Keratinocyte (primary cell): ENCODE measurements at places on chromosomes 2 and 18. TPM values are rescaled to one million over a fixed set of nuclear protein-coding genes. Genes with fewer than 3 reads are reported as not detected.
A peak's percentile ranks its signal among the peaks of the same experiment; 100 is the strongest.

- no peaks in the 10 kb centered on the region for H3K4me1 ChIP-seq
- no peak for DNase-seq
- H3K27ac ChIP-seq, result no peak overlapping the region
- no peak overlapping the region for H3K4me3 ChIP-seq
- no peaks in the 10 kb centered on the region for H3K27me3 ChIP-seq
- no peaks in the 10 kb centered on the region for H3K36me3 ChIP-seq
Measured at GRCh38 chr2:17918789-17919188, 40.3 kb downstream of the KCNS3 start.

DNA sequence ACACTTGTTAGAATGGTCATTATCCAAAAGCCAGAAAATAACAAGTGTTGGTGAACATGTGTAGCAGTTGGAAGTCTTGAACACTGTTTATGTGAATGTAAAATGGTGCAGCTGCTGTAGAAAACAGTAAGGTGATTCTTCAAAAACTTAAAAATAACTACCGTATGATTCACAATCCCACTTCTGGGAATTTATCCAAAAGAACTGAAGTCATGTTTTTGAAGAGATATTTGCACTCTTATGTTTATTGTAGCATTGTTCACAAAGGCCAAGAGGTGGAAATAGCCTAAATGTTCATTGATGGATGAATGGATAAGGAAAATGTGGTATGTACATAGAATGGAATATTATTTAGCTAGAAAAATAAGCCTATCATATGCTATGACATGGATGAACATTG is 6.3 kb upstream of the SPP2 start:
- peak; percentile 45 for DNase-seq
- H3K36me3 ChIP-seq, result no peaks in the 10 kb centered on the region
- no peaks in the 10 kb centered on the region for H3K27me3 ChIP-seq
- peaks cover 10% of the 10 kb centered on the region for H3K4me1 ChIP-seq
- no peak overlapping the region for H3K27ac ChIP-seq

GRCh38 chr2:191291471-191291870 is 46.3 kb downstream of the MYO1B start:
- peaks cover 9% of the 10 kb centered on the region for H3K4me1 ChIP-seq
- peaks cover 1% of the 10 kb centered on the region for H3K36me3 ChIP-seq
- DNase-seq, result no peak
- no peak overlapping the region for H3K4me3 ChIP-seq

KCNG3 gene
- polyA plus RNA-seq, result not detected in 3 replicates

PSMA8 gene
- polyA plus RNA-seq, result not detected in 3 replicates

DNA sequence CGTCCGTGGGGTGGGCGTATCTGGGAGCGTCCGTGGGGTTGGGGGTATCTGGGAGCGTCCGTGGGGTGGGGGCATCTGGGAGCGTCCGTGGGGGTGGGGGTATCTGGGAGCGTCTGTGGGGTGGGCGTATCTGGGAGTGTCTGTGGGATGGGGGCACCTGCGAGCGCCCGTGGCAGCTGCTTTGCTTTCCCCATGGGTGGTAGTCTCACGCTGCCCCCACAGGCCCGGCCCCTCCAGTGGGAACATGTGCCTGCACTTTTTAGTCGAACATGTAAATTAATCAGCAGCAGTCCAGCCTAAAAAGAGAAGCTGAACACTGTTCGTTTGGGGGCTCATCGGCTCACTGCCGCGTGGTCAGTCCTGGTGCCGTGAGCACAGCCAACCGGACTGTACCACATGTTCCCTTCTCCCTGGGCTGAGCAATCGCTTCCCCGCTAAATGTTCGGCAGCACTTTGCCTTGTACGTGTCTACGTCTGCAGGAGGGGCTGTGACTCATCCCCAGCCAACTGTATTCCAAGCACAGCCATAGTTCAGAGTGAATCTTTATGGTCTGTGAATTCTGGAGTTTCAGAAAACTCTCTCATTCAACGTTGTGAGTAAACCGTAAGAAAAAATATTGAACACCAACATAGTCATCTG is 271.5 kb downstream of the AGAP1 start:
- H3K4me1 ChIP-seq, result peaks cover 16% of the 10 kb centered on the region
- H3K27ac ChIP-seq, result no peak overlapping the region
- no peaks in the 10 kb centered on the region for H3K36me3 ChIP-seq
- no peak overlapping the region for H3K4me3 ChIP-seq
- DNase-seq, result no peak

ADRA2B gene
- 0.02 TPM in 1 of 3 replicates, not detected in the others for polyA plus RNA-seq

DNA sequence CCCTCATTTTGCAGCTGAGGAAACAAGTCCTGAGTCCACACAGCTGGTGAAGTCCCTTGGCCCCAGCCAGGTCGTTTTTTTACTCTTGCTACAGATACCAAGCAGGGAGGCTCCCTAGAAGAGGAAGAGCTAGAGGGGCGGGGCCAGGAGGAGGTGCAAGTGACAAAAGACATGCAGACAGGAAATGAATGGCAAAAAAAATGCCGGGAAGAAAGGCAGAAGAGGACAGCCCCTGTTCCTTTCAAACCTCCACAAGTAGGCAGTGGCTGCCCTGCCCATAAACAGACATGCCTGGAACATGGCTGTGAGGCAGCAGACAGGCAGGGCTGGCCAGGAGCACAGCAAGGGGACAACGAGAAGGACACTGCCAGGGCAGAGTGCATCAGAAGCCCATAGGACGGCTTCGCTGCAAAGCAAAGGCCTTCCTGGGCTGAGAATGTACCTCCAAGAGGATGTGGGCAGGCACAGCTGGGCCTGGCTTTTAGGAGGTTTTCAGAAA is 108.7 kb downstream of the ZBTB7C start:
- H3K27ac ChIP-seq, result peak overlapping the region; percentile 36
- H3K4me3 ChIP-seq, result peak overlapping the region; percentile 26
- no peaks in the 10 kb centered on the region for H3K27me3 ChIP-seq
- H3K4me1 ChIP-seq, result peaks cover 16% of the 10 kb centered on the region
- H3K36me3 ChIP-seq, result no peaks in the 10 kb centered on the region

- peak overlapping the region; percentile 74 for H3K27ac ChIP-seq
- H3K4me1 ChIP-seq, result peaks cover 18% of the 10 kb centered on the region
- H3K4me3 ChIP-seq, result no peak overlapping the region
- peak; percentile 15 for DNase-seq
- H3K36me3 ChIP-seq, result peaks cover 1% of the 10 kb centered on the region
Measured at GRCh38 chr2:69083235-69083748, 70.3 kb downstream of the ANTXR1 start.

GRCh38 chr2:84896567-84896966 is 8.9 kb upstream of the TMSB10 start:
- no peak overlapping the region for H3K27ac ChIP-seq
- no peak for DNase-seq
- no peaks in the 10 kb centered on the region for H3K27me3 ChIP-seq
- no peak overlapping the region for H3K4me3 ChIP-seq
- H3K36me3 ChIP-seq, result no peaks in the 10 kb centered on the region
- H3K4me1 ChIP-seq, result peaks cover 23% of the 10 kb centered on the region

DNA sequence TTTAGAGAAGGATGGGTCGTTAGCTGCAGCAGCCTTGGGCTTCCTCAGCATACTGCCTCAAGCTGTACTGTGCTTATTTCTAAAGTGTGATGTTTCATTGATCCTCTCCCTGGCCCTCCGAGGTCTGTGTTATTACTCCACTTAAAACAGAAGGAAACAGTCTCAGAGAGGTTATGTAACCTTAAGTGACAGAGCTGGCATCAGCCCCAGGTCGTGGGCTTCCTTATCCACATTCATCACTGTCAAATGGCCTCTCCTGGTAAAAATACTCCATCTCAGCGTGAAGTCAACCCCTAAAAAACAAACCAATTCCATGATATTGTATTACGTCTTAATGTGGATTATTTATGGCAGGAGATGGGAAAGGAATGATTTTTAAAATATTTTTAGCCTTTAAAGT is 153.3 kb upstream of the NOSTRIN start:
- no peak for DNase-seq
- H3K27ac ChIP-seq, result no peak overlapping the region
- no peaks in the 10 kb centered on the region for H3K27me3 ChIP-seq
- no peak overlapping the region for H3K4me3 ChIP-seq

- peak overlapping the region; percentile 100 for H3K27ac ChIP-seq
- peaks cover 79% of the 10 kb centered on the region for H3K4me1 ChIP-seq
- no peaks in the 10 kb centered on the region for H3K27me3 ChIP-seq
- no peaks in the 10 kb centered on the region for H3K36me3 ChIP-seq
- peak; percentile 95 for DNase-seq
Measured at GRCh38 chr2:70523996-70524965, 29.3 kb downstream of the TGFA start.

DNA sequence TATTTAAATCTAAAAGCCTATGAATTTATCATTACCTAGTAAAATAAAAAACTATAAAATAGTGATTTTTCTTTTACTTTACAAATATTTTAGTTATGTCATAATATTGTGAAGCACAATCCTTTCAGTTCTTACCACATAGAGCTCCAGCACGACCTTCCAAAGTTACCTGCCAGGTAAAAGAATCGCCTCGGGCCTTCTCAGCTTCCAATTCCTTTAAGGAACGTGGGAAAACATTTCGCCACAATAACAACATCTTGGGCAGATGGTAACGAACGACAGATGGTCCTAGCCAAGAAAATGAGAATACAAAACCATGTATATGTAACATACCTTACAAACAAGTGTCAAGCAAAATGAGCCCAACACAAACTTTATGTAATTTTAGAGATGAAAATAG is 23.7 kb downstream of the HEATR5B start:
- no peaks in the 10 kb centered on the region for H3K27me3 ChIP-seq
- DNase-seq, result no peak
- H3K4me3 ChIP-seq, result no peak overlapping the region
- H3K36me3 ChIP-seq, result peaks cover under 1% of the 10 kb centered on the region
- no peak overlapping the region for H3K27ac ChIP-seq

- peak overlapping the region; percentile 94 for H3K4me3 ChIP-seq
- no peak for DNase-seq
- H3K36me3 ChIP-seq, result no peaks in the 10 kb centered on the region
- peak overlapping the region; percentile 78 for H3K27ac ChIP-seq
Measured at GRCh38 chr2:96209011-96209728, 543 bp upstream of the STARD7 start.

DNA sequence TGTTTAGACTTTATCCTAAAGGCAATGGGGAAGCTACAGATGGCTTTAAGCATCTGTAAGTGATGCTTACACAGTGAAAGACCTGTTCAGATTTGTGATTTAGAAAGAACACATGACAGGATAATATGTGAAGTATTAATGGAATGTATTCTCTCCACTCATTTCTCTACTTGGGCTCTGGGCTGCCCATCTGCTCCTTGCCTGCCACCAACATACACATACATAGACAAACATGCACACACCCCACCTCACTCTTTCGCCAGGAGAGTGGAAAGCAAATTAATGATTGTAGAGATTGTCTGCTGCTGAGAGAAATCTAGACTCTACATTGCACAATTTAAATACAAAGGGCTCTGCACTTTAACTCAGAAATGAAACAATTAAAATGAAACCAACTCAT is 61.0 kb upstream of the NFE2L2 start:
- peaks cover 46% of the 10 kb centered on the region for H3K4me1 ChIP-seq
- peak overlapping the region; percentile 7 for H3K4me3 ChIP-seq
- no peaks in the 10 kb centered on the region for H3K36me3 ChIP-seq
- H3K27ac ChIP-seq, result peak overlapping the region; percentile 27
- H3K27me3 ChIP-seq, result no peaks in the 10 kb centered on the region

GRCh38 chr2:119387381-119388129 is 20.8 kb downstream of the DBI start:
- H3K27me3 ChIP-seq, result no peaks in the 10 kb centered on the region
- no peak for DNase-seq
- H3K36me3 ChIP-seq, result no peaks in the 10 kb centered on the region
- no peak overlapping the region for H3K4me3 ChIP-seq
- H3K27ac ChIP-seq, result peak overlapping the region; percentile 24

IL36G gene
- 8.0 to 62.8 TPM (median 20.2 TPM) in 3 replicates for polyA plus RNA-seq

FNDC4 gene
- 6.3 to 13.0 TPM (median 9.9 TPM) in 3 replicates for polyA plus RNA-seq

DNA sequence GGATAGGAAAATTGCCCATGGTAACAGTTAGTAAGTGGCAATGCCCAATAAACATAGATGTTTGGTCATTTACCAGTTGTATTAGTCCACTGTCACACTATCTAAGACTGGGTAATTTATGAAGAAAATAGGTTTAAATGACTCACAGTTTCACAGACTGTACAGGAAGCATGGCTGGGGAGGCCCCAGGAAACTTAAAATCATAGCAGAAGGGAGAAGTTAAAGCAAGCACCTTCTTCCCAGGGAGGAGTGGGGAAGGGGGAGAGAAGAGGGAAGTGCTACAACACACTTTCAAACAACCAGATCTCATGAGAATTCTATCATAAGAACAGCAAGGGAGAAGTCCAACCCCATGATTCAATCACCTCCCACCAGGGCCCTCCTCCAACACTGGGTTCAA is 23.4 kb downstream of the NR4A2 start:
- no peak for DNase-seq
- H3K36me3 ChIP-seq, result no peaks in the 10 kb centered on the region
- no peak overlapping the region for H3K27ac ChIP-seq
- no peaks in the 10 kb centered on the region for H3K27me3 ChIP-seq
- H3K4me3 ChIP-seq, result no peak overlapping the region

- no peak for DNase-seq
- peaks cover 14% of the 10 kb centered on the region for H3K4me1 ChIP-seq
- no peaks in the 10 kb centered on the region for H3K27me3 ChIP-seq
- H3K36me3 ChIP-seq, result peaks cover 6% of the 10 kb centered on the region
Measured at GRCh38 chr18:12006488-12006840, 25.2 kb downstream of the IMPA2 start.

RNF138 gene
- polyA plus RNA-seq, result 8.6 to 18.0 TPM (median 18.0 TPM) in 3 replicates

- H3K4me1 ChIP-seq, result no peaks in the 10 kb centered on the region
- no peak overlapping the region for H3K4me3 ChIP-seq
- no peaks in the 10 kb centered on the region for H3K36me3 ChIP-seq
- no peaks in the 10 kb centered on the region for H3K27me3 ChIP-seq
- no peak overlapping the region for H3K27ac ChIP-seq
Measured at GRCh38 chr2:147288131-147288530, 556.7 kb upstream of the ACVR2A start.

HOXD3 gene
- polyA plus RNA-seq, result not detected in 3 replicates

GRCh38 chr18:813172-814071 is 1.4 kb upstream of the YES1 start:
- peak overlapping the region; percentile 84 for H3K27ac ChIP-seq
- peaks cover 3% of the 10 kb centered on the region for H3K4me1 ChIP-seq
- no peak for DNase-seq
- H3K27me3 ChIP-seq, result no peaks in the 10 kb centered on the region

DNA sequence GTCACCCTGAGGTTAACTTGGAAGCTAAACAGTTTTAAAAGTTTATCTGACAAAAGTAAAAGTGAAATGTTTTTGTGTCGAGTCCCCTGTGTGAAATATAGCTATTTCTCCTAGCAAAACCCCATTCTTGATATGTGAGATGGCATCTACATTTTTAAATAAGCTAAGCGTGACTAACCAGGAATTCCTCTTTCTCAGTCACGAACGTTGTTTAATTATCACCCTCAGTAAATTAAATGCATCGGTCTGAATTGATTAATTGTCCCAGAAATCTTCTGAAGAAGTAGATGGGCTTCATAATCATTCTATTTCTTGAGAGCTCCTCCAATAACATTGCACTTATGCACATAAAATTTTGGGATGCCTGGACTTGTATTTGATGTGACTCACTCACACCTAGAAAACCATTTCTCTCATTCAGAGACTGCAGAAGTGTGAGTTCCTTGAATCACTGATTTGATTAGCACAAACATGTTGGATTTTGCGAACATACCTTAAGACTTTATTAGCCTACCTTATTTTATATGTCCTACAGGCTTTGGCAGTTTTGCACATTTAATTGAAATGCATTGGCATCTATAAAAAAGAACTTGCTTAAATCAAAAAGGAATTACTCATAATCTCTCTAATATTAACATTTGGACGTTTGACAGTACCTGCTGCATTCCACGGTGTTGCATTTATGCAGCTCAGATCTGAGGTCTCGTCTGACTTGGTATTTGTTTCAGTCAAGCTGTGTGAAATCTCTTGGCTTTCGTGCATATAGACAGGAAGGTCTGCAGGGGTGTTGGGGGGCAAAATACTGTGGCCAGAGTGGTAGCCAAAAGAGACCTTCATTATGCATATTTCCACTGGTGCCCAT is 475.2 kb downstream of the EPHA4 start:
- DNase-seq, result peak; percentile 49
- peak overlapping the region; percentile 67 for H3K27ac ChIP-seq
- H3K27me3 ChIP-seq, result no peaks in the 10 kb centered on the region
- H3K4me1 ChIP-seq, result peaks cover 22% of the 10 kb centered on the region
- no peaks in the 10 kb centered on the region for H3K36me3 ChIP-seq
- no peak overlapping the region for H3K4me3 ChIP-seq
